ENCODE measurements at places on chromosomes 12 and 14.

- DNase-seq = no peak
Measured at GRCh38 chr14:73189651-73190050, 47.7 kb upstream of the PAPLN start.

DNA sequence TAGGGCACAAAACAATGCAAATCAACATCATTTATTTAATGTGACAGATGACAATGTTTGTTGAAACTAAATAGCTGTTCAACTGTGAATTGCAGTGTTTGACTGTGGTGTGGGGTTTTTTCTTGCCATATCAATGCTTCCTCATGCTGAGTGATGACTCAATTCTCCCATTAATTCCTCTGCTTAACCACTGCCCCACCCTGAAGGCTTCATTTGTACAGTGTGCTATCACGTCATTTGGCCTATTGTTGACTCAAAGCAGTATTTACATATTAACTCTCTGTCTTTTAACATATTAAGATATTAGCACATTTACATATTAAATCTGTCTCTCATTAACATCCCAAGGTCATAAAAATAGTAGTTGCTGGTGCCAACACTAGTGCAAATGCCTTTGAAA, 164.8 kb upstream of the NRXN3 start:
- no peak for DNase-seq

GRCh38 chr12:52037248-52037861, 13.9 kb upstream of the NR4A1 start:
- no peak for DNase-seq

- no peak for DNase-seq
Measured at GRCh38 chr12:125201940-125202339, 136.7 kb downstream of the AACS start.

- DNase-seq = no peak
Measured at GRCh38 chr12:30269496-30269895, 426.2 kb downstream of the IPO8 start.

DNA sequence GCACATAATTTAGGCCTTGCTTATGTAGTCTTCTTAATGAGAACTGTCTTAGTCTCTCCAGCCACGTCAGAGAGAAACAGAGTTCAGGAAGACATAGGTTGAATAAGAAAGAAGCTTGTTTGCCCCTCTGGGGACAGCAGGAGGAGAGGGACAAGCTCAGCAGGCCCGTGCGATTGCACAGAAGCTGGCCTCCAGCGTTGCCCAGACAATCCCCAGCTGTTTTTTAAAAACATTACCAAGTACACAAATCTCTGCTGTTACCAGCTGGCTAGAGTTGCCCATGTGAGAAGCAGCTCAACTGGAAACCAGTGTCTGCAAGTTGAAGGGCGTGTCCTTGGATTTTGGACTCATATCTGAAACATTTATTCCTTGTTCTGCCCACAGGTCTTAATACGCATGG, 232.6 kb downstream of the EFCAB11 start:
- DNase-seq = no peak

DNA sequence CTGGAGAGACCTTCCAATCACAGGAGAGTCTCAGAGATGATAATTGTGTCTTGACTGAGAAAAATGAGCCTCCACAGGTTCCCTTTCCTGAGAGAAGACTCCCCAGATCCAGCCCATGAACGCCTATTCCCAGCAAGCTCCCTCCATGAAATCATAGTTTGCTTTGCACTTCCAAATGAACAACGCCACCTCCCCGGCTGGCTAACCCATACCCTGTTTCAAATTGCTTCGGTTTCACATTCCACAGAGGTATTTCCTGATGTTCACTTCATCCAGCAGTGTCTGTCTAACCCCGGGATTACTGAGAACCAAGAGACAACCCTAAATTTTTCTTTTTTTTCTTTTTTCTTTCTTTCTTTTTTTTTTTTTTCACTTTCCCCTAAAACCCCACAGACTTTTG, 124.1 kb upstream of the RFLNA start:
- no peak for DNase-seq

DNA sequence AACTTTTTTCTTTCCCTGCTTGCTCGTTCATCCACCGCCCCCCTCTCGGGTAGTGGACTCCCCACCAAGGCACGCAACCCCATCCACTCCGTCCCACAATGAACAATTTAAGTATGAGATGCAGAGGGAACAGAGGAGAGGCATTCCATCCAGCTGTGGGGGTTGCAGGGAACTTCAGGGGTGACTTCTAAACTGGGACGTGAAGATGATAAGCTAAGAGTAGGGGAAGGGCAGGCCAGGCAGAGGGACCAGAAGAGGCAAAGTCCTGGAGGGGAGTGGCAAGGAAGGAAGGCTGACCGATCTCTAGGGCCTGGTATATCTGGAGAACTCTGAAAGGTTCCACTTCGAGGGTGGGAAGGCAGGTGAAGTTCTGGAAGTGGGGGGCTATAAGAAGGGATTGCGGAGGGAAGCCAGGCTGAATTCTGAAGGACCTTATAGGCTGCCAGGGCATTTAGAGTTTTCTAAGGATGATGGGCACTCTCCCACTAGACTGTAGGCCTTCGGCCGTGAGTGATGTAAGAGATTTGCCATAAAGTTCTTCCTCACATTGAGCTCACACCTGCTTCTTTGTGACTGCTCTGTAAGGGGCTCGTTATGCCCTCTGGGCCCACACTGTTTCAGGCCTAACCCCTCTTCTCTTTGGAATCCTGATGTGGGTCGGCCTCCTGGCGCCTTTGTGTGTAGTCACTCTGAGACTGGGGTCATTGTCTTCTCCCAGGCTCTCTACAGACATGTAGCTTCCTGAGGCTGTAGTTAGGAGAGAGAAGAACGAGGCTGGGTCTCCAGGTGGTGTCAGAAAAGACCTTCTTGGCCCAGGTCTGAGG, 12.1 kb downstream of the NFATC4 start:
- no peak for DNase-seq

DNA sequence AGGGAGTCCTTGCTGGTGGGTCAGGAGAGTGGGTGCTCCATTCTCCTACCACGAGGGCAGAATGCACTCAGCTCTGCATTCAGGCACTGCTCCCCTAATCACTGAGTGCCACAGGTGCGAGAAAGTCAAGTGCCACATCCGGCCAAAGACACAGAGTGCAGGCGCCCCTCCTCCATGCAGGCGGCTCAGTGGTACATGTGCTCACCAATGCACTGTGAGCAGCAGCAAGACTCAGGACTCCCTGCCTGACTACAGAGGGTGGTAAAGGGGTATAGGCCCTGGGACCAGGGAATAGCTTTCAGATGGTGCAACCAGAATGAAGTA, 32.9 kb downstream of the ZFYVE21 start:
- DNase-seq = peak; percentile 51

GRCh38 chr14:21298358-21298757, 18.5 kb downstream of the RPGRIP1 start:
- DNase-seq = no peak

- DNase-seq = no peak
Measured at GRCh38 chr12:90036637-90037036, 328.0 kb upstream of the ATP2B1 start.

GRCh38 chr14:102717276-102717675, 60.0 kb upstream of the TRAF3 start:
- DNase-seq = no peak

- DNase-seq = no peak
Measured at GRCh38 chr12:119372540-119372939, 38.0 kb downstream of the CCDC60 start.

- no peak for DNase-seq
Measured at GRCh38 chr12:130504110-130504839, 166.6 kb downstream of the PIWIL1 start.

DNA sequence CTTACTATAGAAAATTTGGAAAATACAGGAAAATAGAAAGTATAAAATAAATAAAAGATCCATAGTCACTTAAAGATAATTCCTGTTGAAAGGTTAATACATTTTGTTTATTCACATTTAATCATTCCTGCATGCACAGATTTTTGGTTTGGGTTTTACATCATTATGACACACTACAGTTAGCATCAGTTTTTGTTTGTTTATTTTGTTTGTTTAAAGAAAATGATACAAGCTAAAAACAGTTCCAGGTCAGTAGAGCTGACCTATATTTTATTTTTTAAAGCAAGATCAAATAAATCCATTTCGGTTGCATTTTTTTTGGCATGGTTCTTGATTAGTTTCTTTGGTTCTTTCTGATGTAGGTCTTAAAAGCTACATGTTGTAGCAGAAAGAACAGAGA, 68.8 kb upstream of the CCDC91 start:
- no peak for DNase-seq

DNA sequence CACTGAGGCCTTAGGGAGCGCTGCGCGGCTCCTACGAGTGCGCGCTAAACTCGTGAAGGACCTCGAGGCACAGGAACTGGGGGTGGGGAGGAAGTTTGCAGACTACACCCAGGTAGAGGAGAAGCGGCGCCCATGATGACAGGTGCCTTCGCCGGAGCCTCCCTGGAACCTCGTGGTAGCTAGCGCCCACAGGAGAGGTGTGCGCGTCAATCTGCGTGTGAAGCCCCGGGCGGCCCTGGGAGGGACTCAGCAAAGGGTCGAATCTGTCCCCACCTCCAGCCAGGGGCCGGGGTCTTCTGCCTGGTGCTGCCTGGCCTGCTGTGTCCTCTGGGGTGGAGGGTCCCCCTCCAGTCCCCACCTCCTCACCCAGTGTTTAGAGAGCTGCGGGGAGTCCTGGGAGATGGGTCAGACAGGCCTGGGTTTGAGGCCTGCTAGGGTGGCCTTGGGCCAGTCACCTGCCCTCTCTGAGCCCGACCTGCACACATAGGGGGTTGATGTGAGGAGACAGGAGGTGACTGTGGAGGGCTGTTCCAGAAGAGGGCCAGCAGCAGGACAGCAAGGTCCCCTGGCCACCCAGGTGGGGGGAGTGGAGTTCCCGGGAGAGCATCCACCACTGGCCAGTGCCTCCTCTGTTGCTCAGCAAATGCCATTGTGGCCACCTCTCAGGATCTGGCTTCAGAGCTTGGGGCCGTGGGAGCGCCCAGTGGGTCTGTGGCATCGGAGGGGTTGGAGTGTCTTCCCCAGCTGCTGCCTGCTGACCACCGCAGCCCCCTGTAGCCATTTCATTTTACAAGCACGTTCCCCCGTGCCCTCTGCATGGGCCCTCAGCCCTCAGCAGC, 20.2 kb upstream of the KIF26A start:
- no peak for DNase-seq

DNA sequence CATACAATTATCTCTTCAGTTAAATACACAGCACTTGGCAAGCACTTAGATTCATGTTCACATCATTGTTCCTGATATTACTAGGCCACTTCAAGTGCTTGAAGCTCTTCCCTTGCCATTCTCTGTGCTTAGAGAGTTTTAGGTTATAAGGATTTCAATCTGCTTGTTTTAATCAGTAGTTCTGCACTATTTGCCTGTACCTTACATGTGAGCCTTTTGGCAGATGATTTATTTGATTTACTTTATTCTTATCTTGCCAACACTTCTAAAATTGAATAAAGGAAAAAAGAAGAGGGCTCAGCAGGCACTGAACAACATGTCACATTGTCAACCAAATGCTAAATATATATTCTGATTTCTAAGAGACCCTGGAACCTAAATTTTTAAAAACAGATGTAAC, 363.8 kb upstream of the USP15 start:
- no peak for DNase-seq

- DNase-seq = no peak
Measured at GRCh38 chr12:111954969-111955368, 58.0 kb downstream of the TMEM116 start.

- DNase-seq = no peak
Measured at GRCh38 chr14:66224492-66225178, 261.5 kb upstream of the CCDC196 start.

- no peak for DNase-seq
Measured at GRCh38 chr14:52650774-52651173, 44.6 kb downstream of the ERO1A start.

GRCh38 chr14:104872469-104873341, 7.6 kb downstream of the CEP170B start:
- DNase-seq = no peak

- DNase-seq = no peak
Measured at GRCh38 chr12:52342781-52343490, 21.7 kb upstream of the KRT83 start.

- DNase-seq = no peak
Measured at GRCh38 chr12:25715102-25715501, 162.0 kb upstream of the LMNTD1 start.
